ENCODE measurements at places on chromosomes 7 and 10. TPM values are rescaled to one million over a fixed set of nuclear protein-coding genes. Genes with fewer than 3 reads are reported as not detected.

The PRPS1L1 gene
- total RNA-seq = not detected

The C7orf57 gene
- 0.12 TPM for total RNA-seq

The SUN3 gene
- not detected for total RNA-seq

The PHKG1 gene
- total RNA-seq = not detected

DNA sequence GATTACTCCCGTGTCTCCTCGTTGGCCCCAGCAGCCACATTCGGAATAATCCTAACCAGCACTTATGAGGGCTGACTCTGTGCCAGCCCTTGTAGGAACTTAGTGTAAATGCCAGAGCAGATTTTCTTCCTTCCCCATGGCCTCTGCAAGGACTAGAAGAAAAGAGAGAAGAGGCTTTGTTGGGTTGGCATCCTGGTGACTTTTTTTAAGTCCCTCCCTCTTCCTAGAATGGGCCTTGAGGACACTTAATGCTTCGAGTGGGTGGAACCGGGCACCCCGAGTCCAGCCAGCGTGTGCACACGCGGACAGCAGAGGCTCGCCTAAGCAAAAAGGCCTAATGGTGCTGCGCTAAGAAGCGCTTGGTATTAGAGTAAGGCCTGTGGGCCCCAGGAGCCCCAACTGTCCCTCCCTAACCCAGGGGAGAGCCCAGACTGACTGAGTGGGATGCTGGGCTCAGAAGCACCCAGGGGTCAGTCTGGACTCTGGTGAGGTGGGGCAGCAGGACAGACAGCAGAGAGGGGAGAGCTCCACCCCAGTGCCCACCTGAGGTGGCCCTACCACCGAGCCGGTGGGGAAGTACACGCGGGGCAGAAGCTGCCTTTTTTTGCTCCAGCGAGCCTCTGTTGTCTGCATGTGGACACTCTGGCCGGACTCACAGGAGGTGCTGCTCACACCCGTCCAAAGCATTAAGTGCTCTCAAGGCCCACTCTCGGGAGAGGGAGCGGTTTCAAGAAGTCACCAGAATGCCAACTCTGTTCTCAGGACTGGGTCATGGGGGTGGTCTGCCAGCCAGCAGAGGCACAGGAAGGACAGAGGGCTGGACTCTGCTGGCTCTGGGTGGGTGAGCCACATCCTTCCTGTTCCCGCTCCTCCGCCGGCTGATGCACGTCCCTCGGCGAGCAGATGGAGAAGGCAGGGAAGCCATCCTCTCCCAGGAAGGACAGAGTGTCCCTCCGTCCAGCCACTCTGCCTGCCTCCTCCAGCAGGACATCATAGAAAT is 12.5 kb downstream of the ITPRIP start:
- DNase-seq = no peak

- no peak for DNase-seq
Observed at GRCh38 chr10:106534441-106534840, 630.1 kb downstream of the SORCS1 start.

GRCh38 chr7:67918158-67918557 is 921.5 kb downstream of the TYW1 start:
- no peak for DNase-seq

GRCh38 chr10:52906046-52906445 is 133.5 kb upstream of the MBL2 start:
- no peak for DNase-seq

- no peak for DNase-seq
Observed at GRCh38 chr7:2080060-2080387, 152.7 kb downstream of the MAD1L1 start.

DNA sequence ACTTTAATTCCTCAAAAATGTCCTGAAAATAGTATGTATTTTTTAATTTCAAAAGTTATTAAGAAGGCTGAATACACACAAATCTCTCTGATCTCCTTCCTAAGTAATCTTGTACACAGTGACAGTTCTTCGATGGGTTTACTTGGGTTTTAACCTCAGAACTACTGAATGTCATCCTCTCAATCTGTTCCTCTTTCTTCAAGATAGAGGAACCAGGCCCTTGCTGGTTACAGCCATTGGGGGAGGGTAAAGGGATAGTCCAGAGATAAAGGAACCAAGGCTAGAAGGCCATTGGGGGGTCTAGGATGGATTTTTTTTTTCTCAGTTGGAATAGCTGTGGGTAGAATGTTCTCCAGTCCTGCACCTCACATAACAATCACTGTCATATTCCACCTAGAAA is 224.9 kb downstream of the SKIDA1 start:
- DNase-seq = no peak

- DNase-seq = no peak
Observed at GRCh38 chr7:105079348-105079747, 65.3 kb downstream of the KMT2E start.

DNA sequence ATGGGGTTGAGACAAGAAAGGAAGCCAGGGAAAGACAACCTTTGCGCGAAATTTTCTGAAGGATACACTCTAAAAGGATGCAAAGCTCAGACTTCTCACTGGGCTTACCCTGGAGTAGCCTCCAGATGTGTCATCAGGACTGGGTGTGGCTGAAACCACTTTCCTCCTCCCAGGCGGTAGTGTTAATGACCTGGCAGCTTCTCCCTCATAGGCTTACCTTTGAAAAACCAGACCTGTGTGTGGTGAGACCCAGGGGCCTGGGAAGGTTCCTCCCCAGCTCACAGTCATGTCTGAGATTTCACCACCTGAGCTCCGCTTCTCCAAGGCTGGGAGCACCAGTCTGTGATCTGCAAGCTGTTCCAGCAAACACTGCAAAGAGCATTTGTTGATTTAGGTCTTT is 93.7 kb downstream of the EPC1 start:
- no peak for DNase-seq

GRCh38 chr10:82266438-82266837 is 391.4 kb downstream of the NRG3 start:
- no peak for DNase-seq

GRCh38 chr7:76356823-76357222 is 2.0 kb downstream of the YWHAG start:
- DNase-seq = no peak

GRCh38 chr10:84447701-84448400 is 119.5 kb downstream of the CCSER2 start:
- DNase-seq = no peak

- no peak for DNase-seq
Observed at GRCh38 chr7:100159099-100159623, 638 bp upstream of the TRAPPC14 start.

DNA sequence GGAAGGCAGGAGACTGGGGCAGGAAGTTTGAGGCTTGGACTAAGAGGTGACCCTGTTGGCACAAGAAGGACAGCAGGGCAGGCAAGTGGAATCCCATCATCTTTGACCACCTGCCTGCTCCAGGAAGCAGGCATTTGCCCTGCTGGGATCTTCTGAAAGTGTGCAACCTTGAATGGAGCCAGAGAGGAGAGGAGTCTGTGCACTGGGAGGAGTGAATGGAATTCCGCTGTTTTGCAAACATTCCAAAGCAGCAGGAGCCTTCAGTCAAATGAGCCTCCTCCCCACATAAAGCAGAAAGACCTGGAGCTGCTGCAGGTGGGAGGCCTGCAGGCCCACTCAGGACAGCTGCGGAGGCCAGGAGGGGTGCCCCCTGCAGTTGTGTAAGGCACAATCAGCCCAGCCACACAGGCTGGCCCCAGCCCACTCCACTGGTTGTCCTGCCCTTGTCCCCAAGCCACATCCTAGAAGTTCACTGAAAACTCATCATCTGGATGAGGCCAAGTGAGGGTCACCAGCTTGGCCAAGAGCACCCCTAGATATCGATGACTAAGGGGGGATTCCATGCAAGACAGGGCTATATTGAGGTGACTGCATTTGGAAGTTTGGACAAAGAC is 249.5 kb downstream of the RPS24 start:
- no peak for DNase-seq

DNA sequence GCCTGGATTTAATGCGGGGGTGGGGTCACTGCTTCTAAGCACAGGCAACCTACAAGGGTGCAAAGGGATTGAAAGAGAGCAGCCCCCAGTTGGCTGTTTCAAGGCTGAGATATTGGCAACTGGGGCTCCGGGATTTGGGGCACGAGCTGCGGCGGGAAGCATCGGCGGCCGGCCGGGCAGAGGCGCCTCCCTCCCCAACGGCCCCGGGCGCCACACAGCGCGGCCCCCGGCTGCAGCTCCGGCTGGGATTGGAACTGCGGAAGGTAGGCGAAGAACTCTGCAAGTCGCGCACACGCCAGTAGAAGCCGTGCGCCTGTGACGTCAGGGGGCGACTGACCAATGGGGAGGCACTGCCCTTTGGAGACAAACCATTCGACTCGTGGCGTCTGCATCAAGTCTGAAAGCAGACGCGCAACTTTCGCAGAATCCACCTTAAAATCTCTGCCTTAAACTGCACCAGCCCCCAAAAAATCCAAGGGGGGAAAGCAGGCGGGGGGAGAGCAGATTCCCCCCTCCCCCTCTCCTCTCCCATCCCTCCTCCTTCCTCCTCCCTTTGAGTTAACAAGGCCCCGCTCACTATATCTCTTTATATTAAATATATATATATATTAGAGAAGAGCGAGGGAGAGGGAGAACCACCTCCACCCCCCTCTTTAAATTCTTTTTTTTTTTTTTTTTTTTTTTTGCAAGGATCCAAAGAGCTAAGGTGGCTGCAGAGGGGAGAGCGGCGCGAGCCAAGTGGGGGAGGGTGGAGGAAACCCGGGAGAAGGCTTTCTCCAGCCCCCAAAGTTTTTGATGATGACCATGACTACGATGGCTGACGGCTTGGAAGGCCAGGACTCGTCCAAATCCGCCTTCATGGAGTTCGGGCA is at the start of gene DLX6:
Gene DLX6, plus strand, starts transcription at position 371 of the 872 bp plus-strand sequence. Its CDS starts 425 bp downstream, at position 796.
- DNase-seq = peak; percentile 60

DNA sequence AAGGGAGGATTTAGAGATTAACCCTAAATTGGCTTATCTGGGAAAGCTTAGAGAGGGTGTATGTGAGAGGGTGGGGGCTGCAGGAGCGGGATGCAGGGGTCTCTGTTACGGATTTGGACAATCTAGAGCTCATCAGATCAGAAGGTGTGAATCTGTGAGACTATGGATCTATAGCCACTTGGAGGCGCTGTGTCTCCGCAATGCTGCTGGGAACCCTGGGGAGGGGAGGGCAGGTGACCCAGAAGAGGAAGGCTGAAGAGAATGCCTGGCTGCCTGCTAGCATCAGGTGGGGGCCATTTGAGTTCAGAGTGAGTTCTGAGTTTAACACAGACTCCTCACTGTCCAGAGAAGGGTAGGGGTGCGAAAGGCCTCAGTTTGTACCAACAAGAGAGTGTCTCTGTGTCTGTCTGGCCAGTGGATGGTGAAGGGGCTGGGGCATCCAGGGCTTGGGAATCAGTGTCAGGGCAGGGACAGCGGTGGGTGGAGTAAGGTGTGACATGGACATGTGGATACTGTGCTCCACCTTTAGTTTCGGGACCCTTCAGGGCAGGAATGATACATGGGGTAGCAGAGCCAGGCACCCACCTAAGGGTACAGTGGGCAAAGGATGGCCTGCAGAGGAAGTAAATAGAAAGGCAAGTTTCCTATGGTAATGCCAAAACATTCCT is 187.3 kb upstream of the PRSS58 start:
- DNase-seq = no peak

DNA sequence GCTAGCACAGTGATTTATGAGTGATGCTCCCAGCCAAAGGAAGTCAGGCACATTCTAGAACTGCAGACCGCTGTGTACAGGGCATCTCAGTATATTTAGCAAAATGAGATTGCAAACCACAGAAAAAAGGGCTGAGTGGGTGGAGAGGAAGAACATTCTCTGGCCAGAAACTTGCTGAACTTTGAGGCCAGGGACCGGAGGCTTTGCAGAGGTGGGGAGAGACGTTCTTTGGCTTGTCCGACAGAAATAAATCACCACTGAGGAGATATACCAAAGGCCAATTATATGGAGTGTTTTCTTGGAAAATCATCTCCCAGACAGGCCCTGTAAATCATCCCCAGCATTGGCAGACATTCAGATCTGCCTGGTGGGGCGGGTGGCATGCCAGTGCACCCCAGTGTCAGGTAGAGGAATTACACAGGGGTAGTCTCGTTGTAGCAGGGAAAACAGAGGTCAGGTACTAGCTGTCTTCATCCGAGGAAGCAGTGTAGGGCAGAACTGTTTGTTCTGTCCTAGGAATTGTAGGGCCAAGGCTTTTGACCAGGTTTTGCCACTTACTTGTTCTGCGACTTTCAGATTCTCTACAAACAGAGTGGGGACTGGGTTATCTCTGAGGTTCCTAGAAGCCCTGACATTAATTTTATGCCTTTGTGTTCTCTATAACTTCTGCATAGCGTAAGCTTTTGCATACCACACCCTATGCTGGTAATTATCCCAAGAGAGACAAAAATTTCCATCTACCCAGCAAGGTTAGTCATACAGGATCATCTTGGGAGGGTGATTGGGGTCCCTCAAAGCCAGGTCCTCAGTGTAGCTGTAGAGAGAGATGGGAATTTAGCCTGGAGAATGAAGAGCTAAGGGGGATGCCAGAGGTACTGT is 655.6 kb downstream of the LRMDA start:
- DNase-seq = no peak

- no peak for DNase-seq
Observed at GRCh38 chr7:29084832-29085231, 61.5 kb downstream of the CPVL start.

DNA sequence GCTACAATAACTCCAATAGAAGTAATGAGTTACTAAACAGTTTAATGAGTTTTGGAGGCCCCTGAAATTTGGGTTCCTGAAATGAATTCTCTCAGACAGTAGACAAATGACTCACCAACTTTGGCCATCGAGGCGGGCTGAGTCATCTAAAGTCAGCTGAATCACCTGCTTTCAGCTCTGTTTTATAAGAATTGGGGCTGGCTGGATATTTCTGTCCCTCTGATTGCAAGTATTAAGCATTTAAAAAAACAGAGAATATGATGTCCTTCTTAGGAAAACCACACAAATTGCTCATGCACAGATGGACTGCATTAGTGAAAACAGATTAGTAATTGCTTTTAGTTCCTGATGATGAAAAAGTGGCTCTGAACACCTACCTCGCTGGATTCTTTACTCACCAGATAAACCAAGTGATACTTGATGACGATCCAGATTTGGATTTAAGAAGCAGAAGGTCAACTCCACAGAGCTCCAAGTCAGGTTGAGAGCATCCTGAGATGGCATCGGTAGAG is 59.1 kb downstream of the ZNF365 start:
- peak; percentile 36 for DNase-seq

- DNase-seq = no peak
Observed at GRCh38 chr7:77383333-77383740, 32.8 kb downstream of the GSAP start.

- DNase-seq = peak; percentile 55
Observed at GRCh38 chr7:6271060-6271658, 1.3 kb downstream of the CYTH3 start.

DNA sequence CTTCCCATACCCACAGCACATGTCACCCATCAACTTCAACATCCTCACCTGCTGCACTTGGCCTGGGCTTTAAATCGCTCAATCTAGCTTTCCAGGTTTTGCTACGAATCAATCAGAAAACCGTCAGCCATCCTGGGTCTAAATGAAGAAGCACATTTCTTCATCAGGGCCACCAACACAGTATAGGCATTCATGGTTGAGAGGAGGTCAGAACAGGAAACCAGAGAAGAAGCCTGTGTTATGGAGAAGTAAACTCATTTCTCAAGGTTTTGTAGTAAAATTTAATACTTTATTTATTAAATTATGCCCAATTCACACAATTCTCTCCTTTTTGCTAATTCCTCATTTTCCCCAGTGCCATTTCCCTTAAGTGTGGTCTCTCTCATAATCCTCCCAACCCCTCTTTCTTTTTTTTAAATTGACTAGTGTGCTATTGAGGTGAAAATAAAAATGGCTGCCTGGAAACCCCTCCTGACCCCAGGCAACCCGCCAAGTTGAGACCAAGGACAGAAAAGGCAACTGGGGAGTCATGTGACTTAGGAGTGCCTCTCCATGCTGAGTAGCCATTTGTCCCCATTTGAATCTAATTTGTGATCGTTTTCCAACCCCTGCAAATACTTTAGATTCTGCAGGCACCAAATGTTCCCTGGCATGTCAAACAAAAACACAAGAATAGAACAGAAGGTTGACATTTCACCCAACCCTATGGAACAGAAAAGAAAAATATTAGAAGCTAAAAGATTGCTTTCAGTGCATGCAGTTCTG is 181.1 kb upstream of the NAMPT start:
- no peak for DNase-seq
